KBM-7 (cell line): ENCODE measurements at places on chromosomes 1 and 21.
A peak's percentile ranks its signal among the peaks of the same experiment; 100 is the strongest.

DNA sequence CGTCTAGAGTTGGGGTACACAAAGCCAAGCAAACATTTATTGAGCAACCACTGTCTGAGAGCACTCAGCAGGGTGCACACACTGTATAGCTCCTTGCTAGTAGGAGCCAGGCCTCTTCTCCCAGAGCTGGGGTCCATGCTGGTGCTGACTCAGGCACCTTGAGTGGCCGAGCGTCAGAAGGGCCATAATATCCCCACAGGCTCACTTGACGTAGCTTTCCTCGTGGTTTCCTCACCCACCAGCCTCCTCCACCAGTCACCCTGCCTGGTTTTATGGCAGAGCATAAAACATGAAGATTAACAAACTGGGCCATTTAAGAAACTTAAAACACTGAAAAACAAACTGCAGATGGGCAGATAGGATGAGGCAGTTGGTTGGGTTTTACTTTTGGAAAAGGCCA lies 361.5 kb downstream of the HHAT start:
- no peak for DNase-seq

DNA sequence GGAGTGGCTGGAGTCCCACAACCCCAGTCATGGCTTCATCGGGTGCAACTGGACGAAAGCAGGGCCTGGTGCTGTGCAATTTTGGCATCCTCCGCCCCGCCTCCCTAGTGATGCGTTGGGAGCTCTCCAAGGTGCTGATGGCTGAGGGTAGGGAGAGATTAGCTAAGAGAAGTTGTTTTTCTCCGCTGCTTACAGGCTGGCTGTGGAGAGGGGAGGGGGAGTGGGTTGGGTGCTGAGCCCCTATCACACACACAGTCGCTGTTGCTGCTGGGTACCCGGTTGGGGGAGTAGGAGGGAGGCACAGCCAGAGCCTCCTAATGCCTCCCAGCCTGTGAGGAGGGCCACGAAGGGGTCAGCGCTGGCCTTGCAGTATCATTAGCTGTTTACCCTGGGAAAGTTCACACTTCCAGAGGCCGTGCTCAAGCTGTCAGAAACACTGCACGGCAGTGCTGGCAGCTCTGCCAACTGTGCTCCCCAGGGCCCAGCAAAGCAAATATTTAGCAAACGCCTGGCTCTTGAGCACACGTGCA lies 110.0 kb downstream of the GRIK3 start:
- peak; percentile 58 for DNase-seq

DNA sequence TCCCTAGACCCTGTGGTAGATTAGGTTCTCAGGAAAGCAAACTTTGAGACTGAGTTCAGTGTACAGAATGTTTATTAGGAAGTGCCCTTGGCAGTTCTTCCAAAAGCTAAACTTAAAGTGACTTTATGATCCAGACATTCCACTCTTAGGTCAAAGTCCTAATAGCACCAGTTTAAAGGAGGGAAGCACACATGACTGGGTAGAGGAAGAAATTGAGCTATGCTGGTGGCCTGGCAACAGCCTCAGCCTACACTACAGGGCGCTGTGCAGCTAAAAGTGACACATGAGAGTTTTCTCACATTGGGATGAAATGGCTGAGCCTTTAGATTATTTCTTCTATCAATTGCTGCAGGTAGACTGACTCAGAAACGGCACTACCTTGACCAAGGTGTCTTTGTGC lies 280.4 kb downstream of the BRINP2 start:
- no peak for DNase-seq

- DNase-seq, result no peak
Measured at GRCh38 chr1:77762072-77762476, 2.4 kb upstream of the USP33 start.

GRCh38 chr1:108053270-108054013 lies 88.5 kb upstream of the VAV3 start:
- peak; percentile 61 for DNase-seq

GRCh38 chr1:198876371-198876871 lies 237.6 kb downstream of the PTPRC start:
- no peak for DNase-seq

- DNase-seq, result no peak
Measured at GRCh38 chr1:169012416-169012815, 94.1 kb upstream of the ATP1B1 start.

GRCh38 chr1:21775985-21776562 lies 6.9 kb downstream of the USP48 start:
- no peak for DNase-seq

DNA sequence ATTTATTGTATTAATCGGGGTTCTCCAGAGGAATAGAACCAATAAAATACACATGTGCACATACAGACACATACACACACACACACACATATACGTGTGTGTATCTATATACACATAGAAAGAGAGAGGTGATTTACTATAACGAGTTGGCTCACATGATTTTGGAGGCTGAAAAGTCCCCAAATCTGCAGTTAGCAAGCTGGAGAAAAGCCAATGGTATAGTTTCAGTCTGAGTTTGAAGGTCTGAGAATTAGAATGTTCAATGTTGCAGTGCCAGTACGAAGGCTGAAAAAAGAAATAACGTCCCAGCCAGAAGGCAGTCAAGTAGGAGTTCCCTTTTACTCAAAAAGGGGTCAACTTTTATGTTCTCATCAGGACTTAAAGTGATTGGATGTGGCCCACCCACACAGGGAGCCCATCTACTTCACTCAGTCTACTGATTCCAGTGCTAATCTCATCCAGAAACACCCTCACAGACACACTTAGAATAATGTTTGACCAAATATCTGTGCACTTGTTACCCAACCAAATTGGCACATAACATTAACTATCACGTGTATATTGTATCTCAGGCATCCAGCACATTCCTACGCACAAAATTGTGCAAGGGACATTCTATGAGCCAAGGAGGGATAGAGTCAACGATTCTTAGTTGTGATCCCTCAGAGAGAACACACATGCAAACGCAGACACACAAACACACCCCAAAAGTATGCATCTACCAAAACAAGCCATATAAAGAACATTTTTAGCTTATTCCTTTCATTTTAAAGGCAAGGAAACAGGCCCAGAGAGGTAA lies 195.5 kb upstream of the DUSP10 start:
- DNase-seq, result no peak

DNA sequence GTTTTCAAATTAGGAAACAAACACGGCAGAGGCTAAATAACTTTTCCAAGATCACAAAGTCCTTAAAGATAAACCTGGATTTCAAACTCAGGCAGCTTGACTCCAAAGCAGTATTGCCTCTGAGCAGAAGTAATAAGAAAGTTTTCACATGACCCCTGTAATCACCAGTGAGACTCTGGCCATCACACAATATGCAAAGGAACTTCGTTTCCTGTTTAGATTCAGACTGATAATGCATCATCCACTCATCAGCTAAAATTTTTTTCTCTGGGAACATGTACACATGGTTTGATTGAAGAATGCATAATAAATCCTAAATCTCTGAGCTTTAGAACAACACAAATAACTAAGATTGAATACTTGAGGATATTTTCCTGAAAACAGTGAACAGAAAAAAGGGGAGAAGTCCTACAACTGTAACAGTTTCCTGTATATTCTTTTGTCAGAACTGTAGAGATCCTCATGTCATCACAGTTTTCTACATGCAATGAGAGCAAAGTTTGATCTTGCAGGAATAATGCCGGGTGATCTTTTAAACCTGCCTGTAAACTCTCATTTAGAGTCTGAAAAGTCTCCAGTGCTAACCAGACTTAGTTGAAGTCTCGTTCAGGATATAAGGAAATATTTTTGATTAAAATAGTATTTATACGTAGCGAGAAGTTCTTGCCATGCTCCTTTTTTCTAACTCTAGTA lies 225.3 kb downstream of the SPATA17 start:
- no peak for DNase-seq

- DNase-seq, result no peak
Measured at GRCh38 chr1:42038261-42038660, 114.9 kb upstream of the GUCA2B start.

DNA sequence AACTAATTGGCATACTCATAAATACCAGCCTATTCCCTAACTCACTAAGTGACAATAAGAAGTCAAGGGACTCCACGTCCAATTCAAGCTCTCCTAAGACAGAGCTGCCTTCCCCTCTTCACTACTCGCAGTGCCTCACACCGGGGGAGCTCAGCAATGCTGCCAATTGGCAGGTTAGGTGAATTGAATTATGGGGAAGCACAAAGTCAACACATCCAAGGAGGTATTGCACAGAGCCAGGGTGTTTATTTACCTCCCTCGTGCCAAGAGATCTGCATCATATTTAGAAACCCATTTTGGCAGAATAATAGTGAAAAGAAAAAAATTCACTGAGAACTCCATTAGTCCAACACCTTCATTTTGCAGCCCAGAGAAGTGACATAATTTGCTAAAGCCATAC lies 20.4 kb upstream of the TNR start:
- DNase-seq, result no peak

- peak; percentile 52 for DNase-seq
Measured at GRCh38 chr1:234598974-234599616, 10.9 kb downstream of the IRF2BP2 start.

DNA sequence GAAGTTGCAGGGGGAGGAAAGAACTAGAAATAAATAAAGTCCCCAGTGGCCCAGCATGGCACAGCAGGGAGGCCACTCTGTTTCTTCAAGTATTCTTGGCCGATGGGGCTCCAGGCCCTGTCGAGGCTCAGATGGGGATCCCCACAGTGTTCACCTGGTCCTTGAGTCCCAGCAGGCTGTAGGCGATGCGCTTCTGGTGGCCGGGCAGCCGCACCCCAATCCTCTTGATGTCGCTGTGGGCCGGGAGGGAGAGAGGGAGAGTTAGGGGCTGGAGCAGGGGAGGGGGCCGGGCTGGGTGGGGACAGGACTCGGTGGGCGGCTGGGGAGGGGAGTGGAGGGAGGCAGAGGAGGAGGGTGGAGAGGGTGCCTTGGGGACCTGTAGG lies 30.8 kb downstream of the EPHA2 start:
- DNase-seq, result no peak

GRCh38 chr1:109198745-109199144 lies 15.0 kb upstream of the SARS1 start:
- no peak for DNase-seq

GRCh38 chr1:163745204-163745603 lies 423.4 kb downstream of the NUF2 start:
- no peak for DNase-seq

DNA sequence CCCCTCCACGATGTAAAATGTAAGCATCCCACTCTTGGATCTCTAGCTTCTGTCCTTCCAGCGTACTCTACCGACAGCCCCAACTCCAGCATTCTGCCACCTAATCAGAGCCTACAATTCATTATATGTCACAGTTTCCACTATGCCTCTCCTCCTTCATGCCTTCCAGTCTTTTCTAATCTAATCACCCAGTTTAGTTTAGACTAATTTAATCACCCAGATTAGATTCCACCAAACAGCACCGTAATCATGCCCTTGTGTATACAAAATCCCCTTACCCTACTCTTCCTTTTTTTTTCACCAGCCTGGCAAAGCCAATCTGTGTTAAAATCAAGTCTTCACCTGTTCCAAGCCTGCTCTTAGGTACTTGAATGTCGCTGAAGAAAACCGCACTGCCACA lies 49.8 kb upstream of the KANK4 start:
- no peak for DNase-seq

DNA sequence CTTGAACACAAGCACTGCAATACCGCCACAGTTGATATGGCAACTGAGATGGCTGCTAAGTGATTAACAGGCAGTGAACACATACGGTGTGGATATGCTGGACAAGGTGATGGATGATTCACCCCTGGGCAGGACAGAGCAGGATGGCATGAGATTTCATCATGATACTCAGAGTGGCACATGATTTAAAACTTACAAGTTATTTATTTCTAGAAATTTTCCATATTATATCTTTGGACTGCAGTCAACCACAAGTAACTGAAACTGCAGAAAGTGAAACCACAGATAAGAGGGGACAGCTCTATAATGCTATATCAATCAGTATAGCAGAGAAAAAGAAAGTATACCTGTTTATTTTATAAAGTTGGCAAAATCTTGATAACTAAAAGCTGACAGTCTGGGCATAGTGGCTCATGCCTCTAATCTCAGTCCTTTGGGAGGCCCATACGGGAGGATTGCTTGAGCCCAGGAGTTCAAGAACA lies 47.9 kb downstream of the PHACTR4 start:
- DNase-seq, result peak; percentile 45

GRCh38 chr1:199448646-199449045 lies 578.9 kb upstream of the NR5A2 start:
- DNase-seq, result no peak

GRCh38 chr1:186429017-186429416 lies 31.9 kb downstream of the PDC start:
- no peak for DNase-seq

DNA sequence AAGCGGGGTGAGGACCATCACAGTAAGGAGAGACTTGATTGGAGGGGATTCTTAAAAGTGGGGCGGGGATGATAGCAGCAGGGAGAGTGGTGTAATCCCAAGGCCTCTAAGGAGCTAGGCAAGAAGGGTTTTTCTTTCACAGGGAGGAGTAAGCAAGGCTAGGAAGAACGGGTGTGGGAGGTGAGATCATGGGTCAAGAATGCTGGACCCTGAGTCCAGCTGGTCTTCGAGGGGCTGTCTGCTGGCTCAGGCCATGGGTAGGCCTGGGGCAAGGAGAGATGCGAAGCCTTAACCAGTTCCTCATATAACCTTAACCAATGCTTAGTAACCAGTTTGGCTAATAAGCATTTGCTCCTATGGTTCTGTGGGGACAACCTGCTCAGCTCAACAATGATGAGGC lies 599.1 kb downstream of the NPHP4 start:
- no peak for DNase-seq

GRCh38 chr1:244049162-244050013 lies 1.7 kb upstream of the ZBTB18 start:
- peak; percentile 68 for DNase-seq

DNA sequence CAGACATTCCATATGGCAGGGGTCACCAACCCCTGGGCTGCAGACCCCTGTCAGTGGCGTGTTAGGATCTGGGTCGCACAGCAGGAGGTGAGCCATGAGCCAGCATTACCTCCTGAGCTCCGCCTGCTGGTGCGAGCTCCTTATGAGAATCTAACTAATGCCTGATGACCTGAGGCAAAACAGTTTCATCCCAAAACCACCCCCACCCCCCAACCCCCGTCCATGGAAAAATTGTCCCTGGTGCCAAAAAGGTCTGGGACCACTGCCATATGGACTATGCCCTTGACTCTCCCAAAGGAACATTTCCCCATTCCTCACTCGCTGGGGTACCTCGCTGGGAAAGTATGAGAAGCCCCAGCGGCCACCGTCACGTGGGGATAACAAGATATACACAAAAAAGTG lies 6.4 kb upstream of the CPT2 start:
- DNase-seq, result no peak

DNA sequence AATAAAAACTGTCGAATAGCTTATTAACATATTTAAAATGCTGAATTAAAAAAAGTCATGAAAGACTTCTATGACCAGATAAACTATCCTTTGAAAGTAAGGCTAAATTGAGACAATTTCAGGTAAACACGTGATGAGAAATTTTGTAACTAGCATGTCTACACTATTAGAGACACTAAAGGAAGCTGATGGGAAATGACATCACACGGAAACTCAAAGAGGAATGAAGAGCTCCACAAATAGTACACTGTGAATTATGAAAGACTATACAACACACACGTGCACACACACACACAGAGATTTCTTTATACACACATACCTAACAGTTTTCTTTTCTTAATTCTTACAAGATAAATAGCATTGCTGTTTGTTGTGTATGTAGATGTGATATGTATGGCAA lies 70.9 kb upstream of the PLA2G4A start:
- no peak for DNase-seq
